ENCODE measurements at places on chromosomes 2 and 18. TPM values are rescaled to one million over a fixed set of nuclear protein-coding genes. Genes with fewer than 3 reads are reported as not detected.

DES gene
- polyA plus RNA-seq = 8.8 TPM

- no peak for DNase-seq
Observed at GRCh38 chr2:222736301-222736700, 64.8 kb downstream of the MOGAT1 start.

DNA sequence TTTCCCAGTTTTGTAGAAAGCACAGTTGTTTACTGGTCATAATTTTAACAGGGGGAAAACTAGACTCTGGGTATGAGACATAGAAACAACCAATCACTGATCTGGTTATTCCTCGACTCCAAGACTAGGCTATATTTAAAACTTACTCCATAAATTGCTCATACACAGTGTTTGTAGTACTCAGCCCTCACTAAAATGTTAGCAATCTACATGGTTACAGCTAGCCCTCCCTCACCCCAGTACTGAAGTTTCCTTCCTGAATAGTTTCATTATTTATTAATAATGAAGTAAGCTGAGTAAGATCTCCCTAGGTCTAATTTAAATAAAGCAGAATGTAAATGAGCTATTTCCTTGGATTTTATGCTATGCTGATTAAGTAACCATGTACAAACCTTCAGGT is 275.1 kb downstream of the CDH20 start:
- DNase-seq = no peak

DNA sequence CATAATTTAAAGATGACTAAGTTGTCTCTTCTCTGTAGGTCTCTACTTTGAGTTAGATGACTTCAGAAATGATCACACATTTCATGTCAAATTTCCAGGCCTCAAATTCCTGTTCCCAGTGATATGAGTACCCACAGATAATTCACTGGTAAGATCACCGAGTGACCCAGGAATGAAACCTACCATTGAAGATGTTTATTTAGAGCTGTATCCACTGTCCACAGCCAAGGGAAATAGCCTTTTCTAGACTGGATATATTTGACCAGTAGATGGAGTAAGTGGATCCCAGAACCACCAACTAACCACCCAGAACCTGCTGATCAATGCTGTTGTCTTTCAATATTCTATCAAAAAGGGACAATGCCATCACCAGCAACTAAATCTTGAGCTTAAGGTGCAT is 238.8 kb downstream of the SLC8A1 start:
- DNase-seq = no peak

All from spinal cord (tissue), 10 donors.